Stimulated activated CD4-positive, alpha-beta T cell treated with anti-CD3 and anti-CD28 coated beads, TNF-alpha, amount 100 ng/mL, for 24 hours (primary cell): ENCODE measurements at places on chromosomes 5 and 9.

DNA sequence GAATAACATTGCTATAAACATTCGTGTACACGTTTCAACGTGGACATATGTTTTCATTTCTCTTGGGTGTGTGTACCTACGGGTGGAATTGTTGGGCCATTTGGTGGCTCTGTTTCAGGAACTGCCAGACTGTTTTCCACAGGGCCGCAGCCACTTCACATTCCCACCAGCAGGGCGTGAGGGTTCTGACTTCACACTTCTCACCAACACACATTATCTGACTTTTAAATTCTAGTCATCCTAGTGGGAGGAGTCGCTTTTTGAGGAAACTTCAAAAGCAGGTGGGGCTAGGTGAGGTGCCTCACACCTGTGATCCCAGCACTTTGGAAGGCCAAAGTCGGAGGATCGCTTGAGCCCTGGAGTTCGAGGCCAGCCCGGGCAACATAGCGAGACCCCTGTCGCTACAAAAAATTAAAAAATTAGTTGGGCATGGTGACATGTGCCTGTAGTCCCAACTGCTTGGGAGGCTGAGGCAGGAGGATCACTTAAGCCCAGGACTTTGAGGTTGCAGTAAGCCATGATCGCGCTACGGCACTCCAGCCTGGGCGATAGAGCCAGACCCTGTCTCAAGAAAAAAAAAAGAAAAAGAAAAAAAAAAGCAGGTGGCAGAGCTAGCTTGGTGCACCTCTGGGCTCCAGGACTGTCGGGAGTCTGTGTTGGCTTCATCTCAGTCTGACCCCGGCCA, 28.5 kb downstream of the TSPAN17 start:
- no peak for DNase-seq

- DNase-seq, result no peak
Measured at GRCh38 chr9:23522952-23523351, 303.1 kb downstream of the ELAVL2 start.

- DNase-seq, result no peak
Measured at GRCh38 chr9:137985637-137986071, 108.1 kb downstream of the CACNA1B start.

GRCh38 chr9:92650296-92650695, 19.6 kb downstream of the IPPK start:
- DNase-seq, result no peak
